ENCODE measurements at places on chromosomes 12 and 14.

GRCh38 chr12:102740141-102740955 is 176.7 kb downstream of the PAH start:
- no peak for DNase-seq

GRCh38 chr14:31926123-31926522 is 151.0 kb upstream of the ARHGAP5 start:
- no peak for DNase-seq

GRCh38 chr12:112046003-112046402 is 32.8 kb downstream of the ERP29 start:
- no peak for DNase-seq

DNA sequence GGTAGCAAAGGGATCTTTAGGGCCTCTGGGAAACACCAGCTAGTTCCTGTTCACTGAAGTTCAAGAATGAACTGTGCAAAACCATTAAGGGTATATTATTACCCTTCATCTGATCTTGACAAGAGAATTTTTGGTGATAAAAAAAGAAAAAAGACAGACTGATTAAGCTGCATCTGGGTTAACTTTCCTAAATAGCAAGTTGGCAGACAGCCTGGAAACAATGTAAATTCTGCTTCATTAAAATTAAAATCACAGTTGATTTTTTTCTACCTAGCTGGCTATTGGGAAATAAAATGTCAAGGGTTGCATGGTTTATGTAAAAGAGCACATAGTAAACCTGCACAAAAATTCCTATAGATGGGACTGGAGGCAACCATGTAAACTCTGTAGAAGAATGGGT is 126.6 kb upstream of the PRKD1 start:
- DNase-seq: no peak

- DNase-seq: no peak
Measured at GRCh38 chr14:69615121-69615495, 3.7 kb downstream of the SUSD6 start.

- no peak for DNase-seq
Measured at GRCh38 chr12:96472384-96472783, 17.0 kb upstream of the CFAP54 start.

DNA sequence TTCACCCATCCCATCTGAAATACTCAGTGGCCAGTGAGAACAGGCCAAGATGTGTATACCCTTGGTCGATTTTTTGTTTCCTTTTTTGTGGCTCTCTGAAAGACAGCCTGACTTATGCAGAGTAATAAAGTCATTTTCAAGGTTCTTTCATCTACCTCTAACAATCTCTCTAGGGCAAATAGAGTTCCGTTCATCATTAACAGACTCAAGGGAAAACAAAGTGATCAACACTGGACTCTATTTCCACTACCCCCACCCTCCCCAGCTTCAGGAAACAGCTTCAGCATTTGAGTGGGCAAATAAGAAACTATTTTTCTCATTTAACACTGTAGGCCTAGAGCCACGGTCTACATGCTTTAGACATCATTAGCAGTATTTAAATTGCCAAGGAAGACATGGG is 15.9 kb downstream of the PRKAB1 start:
- DNase-seq: no peak

GRCh38 chr12:22828066-22828465 is 203.1 kb downstream of the ETNK1 start:
- DNase-seq: no peak

GRCh38 chr12:128754275-128754674 is 69.5 kb downstream of the SLC15A4 start:
- DNase-seq: no peak

DNA sequence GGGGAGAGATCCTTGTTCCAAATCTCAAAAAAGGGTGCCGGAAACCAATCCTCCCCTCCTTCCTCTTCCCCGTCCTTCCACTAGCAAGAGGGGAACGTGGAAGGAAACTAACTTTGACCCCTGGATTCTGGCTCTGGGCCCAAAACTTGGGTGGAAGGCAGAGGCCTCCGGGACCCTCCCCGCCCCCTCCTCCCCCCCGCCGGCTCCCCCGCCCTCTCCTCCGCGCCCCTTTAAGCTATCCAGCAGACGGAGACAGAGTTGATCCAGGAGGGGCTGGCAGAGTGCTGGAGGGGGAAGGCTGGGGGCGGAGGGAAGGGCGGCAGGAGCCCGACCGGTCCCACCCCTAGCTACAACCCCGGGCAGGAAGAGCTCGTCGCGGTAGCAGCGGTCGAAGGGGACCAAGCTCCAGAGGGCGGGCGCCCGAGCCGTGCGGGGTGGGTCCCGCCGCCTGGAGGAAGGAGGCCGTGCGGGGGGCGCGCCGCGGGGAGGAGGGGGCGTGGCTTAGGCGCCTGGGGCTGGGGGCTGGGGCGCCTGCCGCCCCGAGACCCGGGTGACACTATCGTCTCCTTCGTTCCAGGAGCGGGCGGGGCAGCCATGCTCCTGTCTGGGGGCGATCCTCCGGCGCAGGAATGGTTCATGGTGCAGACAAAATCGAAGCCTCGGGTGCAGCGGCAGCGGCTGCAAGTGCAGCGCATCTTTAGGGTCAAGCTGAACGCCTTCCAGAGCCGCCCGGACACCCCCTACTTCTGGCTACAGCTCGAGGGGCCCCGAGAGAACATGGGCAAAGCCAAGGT is at the start of gene NYNRIN:
NYNRIN (plus strand) TSS at position 351 of the 794 bp plus-strand sequence; CDS start at position 595, 244 bp downstream.
- DNase-seq: no peak

DNA sequence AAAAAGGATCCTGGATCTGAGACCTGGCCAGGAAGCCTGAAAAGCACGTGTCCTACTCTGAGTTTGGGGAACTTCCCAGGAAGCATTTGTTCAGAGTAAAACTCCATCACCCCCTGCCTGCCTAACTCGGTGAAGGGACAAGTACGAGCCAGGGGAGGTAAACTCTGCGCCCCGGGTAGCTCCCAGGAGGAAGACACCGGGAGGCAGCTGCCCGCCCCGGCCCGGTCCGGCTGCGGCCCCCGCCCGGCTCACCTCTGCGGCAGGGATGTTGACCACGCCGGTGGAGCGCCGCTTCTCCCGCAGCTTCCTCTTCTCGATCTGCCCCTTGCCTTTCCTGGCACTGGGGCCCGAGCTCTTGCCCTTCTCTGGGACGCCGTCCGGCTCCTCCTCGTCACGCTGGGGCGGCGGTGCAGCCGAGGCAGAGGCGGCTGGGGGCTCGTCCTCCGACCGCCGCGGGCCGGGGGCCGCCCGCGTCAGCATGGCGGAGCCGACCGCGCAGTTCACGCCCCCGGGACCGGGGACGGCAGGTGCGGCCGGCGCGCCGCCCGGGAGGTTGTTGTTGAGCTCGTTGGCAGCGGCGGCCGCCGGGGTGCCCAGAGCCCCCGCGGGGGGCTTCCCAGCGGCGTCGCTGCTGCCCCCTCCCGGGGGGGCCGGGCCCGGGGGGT is 1.2 kb downstream of the PAWR start:
- no peak for DNase-seq

DNA sequence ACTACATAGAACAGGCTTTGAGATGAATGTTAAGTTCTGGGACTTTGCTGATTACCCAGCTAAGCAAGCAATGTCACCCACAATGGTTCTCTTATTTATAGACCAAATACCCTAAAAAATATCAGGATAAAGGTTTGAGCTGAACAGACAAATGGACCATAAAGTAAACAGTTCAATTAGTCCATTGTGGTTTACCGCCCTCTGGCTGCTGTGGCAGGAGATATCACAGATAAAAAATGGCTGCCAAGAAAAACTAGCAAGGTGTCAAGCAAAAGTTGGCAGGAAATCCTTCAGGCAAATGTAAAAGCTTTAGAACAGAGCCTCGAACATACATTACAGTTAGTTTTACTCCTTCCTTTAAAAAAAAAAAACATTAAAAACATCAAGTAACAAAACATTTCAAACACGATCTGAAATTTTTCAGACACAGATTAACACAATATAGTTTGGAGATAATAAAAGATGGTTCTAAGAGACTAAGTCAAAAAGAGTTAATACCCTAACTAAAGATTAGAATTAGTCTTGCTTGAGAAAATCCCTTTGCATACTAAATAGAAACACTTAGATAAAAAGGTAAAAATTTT is 41.3 kb downstream of the MED13L start:
- DNase-seq: peak; percentile 5

DNA sequence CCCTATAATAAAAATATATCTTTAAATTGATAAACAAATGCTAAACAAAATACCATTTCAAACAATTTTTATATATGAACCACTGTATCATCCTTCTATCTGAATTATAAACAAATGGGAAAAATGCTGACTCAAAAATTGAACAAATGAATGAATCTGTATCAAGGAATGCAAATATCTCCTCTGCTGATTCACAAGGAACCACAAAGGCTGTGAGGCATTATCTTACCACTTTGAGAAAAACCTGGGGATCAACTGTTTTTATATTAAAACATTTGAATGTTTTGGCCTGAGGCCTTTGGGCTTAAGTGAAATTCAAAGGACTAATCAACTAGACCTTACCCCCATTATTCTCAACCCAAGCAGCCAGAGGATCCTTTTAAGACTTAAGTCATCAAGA is 86.3 kb downstream of the EML5 start:
- DNase-seq: no peak

DNA sequence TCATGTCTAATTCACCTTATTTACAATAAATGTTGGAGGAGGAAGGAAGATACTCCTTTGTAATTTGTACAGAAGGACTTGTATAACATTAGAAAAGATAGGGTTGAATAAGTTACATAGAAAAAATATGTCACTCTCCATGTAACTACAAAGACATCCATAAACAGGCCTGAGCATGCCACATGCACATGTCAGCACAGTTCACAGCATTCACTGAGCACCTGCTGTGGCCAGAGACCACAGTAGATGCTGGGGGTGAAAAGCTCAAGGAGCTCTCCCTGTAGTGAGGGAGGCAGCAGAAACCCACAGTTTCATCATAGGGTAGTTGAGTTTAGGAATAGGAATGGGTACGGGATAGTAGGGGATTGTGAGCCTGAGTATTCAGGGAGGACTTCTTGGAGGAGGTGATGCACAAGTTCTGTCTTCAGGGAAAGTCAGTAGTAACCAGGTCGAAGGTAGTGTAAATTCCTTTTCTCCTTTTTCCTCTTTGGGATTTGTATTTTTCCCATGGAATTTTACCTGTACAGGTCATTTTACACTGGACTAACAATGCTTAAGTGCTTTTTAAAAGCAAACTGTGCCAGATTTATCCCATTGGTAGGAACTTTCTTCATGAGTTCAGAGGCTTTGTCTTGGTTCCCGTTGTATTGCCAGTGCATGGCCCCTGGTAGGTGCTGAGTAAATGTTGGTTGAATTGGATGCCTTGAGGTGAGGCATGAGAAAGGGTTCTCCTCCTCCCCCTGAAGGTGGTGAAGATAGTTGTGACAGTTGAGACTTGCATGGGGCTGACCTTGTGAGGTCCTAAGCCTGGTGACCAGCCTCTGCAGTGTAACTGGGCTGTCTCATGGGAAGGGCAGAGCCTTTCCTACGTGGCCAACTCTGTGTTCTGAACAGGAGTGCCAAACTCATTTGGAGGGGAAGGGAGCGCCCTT is 20.2 kb downstream of the PRKCH start:
- no peak for DNase-seq

- DNase-seq: no peak
Measured at GRCh38 chr12:42410340-42410739, 84.4 kb downstream of the PPHLN1 start.
